CD4-positive, alpha-beta T cell treated with Interleukin-6 for 4 hours (primary cell): ENCODE measurements at places on chromosomes 7 and 10.

DNA sequence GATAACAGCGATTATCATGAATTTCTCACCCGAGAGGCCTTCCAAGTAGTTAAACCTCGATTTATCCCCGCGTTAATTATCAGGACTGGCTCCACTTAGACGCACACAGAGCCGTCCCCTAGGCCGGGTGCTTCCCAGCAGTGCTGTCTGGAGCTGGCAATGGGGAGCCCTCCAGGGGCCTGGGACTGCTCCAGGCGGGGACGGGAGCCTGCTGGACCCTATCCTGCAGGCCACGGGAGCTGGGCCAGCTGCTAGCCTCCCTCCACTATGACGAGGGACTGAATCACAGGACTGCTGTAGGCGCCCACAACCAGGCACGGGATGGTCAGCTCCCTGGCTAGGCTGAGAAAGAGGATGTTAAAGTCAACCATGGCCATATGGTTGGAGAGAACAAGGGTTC, 229.1 kb downstream of the ELFN1 start:
- no peak for DNase-seq

DNA sequence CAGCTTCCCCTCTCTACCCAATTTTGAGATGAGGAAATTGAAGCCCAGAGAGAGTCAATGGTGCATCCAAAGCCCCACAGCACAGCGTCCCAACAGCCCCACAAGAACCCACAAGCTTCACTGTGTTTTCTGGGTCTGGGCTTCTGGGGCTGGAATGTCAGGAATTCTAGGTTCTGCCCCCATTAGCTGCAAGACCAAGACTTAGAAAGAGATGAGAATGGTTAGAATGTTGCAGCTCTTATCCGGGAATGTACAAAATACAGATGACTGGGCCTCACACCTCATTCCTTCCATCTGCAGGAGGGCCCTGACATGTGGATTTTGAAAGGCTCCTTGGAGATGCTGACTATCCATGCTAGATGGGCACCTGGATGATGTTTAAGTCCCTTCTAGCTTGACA, 6.0 kb upstream of the SGPL1 start:
- DNase-seq = no peak

- DNase-seq = no peak
These were observed 278.6 kb downstream of the ARHGAP12 start for GRCh38 chr10:31650010-31650409.

GRCh38 chr7:106309362-106309761, 24.6 kb upstream of the NAMPT start:
- DNase-seq = no peak

- DNase-seq = no peak
These were observed 3.2 kb upstream of the EGR2 start for GRCh38 chr10:62819141-62819920.

- no peak for DNase-seq
These were observed 110.9 kb upstream of the LSM8 start for GRCh38 chr7:118072893-118073674.

DNA sequence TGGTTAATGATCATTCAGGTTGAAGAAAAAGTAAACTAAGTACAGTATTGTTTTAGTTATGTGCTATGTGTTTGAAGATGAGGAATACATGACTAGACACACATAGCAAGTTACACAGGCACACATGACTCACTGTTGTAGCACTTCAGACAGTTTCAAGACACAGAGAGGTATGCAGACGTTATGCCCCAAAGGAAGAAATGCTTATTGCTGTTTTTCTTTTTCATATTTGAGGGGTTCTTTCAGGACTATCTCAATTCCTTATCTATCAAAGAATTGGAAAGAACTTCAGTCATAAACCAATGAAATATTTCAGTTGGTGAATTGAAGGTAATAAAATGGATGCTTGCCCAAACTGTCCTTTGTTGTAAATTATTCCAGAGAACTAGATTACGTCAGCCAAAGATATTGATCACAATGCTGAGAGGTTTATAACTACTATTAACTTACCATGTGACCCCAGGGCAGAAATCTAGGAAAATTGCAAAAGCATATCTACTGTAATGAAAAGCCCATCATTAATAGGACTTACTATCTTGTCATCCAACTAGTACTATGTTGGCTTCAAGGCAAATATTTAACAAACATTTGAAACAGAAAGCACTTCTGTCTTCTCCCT, 61.2 kb upstream of the CAPZA2 start:
- no peak for DNase-seq

- DNase-seq = no peak
These were observed 17.8 kb downstream of the CAV1 start for GRCh38 chr7:116542618-116543017.

GRCh38 chr10:17472481-17473227, 18.3 kb upstream of the ST8SIA6 start:
- DNase-seq = no peak

- DNase-seq = no peak
These were observed 6.6 kb downstream of the SEMA3A start for GRCh38 chr7:84187813-84188510.

GRCh38 chr10:110443239-110444003, 54.3 kb upstream of the DUSP5 start:
- DNase-seq = no peak

DNA sequence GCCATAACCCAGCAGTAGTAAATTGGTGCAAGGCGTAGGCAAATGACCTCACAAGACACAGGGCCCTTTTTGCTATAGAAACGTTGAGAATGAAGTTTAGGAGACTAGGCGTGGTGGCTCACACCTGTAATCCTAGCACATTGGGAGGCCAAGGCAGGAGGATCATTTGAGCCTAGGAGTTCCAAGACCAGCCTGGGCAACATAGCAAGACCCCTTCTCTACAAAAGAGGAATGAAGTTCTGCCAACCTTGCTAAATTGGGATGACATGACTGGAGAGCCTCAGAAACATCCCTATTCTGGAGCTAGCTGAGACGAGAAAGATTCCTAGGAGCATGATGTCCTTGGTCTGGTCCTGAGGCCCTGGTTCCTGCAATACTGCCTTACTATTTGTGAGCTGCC, 20.6 kb downstream of the CDK1 start:
- DNase-seq = no peak

DNA sequence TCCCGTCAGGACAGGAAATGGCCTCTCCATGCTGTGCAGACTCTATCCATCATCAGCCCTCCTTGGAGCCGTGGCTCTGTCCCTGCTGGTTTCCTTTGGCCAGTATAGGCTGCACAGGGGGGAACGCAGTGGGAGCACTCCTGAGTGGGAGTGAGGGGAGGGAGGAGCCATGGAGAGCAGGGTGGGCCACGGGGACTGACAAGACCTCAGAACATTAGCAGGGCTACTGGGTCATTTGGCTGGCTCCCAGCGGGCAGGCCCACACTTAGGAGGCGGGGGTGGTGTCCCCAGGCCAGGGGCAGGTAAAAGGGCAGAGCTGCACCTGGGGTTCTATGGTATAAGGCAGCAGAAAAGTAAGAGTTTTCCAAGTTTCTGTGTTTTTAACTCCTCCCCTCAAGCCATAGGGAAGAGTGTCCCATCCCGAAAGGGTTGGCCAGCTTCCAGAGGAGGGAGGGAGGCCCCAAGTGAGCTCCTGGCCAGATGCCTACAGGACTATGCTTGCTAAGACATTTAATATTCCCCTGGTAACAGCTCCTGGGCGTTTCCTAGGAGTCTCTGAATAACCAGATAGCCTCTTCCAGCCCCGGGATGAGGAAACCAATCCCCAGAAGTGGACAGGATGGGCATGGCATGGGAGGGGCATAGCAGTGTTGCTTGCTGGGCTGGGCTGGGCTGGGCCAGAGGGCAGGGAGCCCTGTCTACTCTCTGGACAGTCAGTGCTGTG, 5.5 kb upstream of the OPN4 start:
- DNase-seq = no peak

DNA sequence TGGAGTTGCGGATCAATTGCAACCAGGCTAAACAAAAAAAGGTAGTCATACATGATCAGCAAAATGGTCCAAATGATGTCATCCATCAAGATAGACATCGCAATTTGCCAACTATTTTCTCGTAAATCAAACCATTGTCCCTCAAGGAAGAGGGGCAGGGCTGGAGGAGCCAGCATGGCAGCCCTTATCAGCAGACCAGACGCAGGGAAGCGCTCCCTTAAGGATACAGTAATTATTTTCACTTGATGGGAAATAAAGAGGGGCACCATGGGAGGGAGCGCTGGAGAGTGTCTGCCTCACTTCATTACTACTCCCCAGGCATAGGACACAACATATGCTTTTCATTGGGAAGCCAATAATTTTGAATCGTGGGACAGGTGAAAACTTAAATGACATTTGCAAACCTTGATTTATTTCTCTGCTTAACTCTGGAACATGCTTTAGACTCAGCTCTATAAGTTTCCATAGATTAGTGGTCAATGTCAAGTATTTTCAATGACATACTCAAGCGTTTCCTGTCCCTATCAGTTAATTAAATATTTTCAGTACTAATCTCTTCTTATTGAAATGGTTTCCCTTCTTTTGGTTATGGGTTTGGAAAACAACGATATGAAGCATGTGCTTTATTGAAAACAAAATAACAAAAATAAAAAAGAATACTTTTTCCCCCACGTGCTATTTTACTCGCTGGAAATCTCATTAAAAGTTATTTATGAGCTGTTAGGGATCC, 202.4 kb upstream of the HABP2 start:
- no peak for DNase-seq

GRCh38 chr7:1355568-1356340, 103.5 kb downstream of the MICALL2 start:
- no peak for DNase-seq

DNA sequence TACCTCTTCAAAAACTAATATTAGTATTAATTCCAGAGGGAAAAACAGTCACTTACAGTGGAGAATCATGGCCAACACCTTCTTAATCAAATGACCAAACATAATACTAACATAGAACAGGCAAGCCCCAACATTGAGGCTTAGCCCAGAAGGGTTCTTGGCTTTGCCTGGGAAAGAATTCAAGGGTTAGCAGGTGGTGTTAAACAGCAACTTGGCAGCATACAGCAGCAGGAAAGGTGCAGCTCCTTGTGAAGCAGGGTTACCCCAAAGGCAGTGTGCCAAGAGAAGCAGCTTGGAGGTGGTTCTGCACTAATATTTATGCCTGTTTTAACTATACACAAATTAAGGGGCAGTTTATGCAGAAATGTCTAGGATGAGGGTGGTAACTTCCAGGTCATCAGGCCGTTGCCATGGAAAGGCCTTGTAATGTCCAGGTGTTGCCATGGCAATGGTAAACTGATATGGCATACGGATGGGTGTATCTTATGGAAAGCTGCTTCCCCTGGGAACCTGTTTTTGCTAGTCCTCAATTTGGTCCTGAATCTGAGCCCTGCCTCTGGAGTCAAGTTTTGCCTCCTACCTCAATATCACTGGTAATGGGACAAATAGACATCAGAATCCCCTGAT, 27.2 kb upstream of the BEND7 start:
- DNase-seq = no peak
